ENCODE measurements at places on chromosomes 5 and 9.

- DNase-seq, result no peak
Observed at GRCh38 chr5:18270635-18271338, 636.5 kb downstream of the TAF11L14 start.

DNA sequence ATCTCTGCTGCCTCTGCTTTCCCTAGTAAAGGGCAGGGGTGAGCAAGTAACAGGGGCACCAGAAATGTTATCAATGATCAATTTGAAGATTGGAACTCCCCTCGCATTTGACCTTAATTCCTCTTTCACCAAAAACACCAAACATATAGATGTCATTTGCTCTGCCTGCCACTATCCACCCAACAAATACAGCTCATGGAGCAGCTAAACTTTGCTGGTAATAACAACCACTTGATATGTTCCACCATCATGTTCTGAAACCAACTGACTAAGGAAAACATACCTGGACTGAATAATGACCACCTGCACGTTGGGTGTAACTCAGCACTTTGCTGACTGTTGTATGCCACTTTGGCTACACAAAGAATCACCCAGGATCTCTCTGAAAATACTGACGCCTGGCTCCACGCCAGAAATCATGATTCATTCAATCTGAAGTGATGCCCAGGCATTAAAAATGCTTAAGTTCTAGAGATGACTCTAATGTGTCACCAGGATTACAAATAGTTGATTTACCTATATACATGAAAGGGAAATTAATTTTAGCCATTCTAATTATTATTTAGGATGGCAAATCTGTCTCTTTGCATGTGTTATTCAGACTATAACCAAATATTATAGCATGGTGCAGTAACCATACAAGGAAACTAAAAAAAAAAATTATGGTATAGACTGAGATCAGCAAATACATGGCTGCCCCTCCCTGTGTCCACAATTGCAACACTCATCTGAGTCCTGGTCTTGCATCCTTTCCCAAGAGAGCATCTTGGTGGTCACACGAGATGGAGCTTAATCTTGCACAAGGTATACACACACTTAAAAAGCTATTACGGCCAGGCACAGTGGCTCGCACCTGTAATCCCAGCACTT, 43.1 kb upstream of the TTC39B start:
- no peak for DNase-seq

DNA sequence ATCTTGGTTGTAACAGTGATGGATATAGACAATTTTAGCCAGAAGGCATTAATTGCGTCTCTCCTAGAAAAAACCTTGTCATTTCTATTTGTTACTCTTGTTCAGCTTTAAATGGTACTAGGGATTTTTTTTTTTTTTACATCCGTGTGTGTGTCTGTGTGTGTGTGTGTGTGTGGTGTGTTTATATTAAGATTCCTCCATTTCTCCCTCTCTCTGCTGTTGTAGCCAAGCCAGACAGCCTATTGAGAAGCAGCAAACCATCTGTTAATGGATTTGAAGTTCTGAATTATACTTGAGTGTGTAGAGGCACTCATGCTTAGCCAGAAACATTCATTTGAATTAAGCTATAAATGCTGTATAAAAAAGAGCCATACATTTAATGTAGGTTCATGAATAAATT, 72.3 kb downstream of the SLF1 start:
- no peak for DNase-seq

- no peak for DNase-seq
Observed at GRCh38 chr5:132586063-132586462, 29.3 kb downstream of the RAD50 start.

DNA sequence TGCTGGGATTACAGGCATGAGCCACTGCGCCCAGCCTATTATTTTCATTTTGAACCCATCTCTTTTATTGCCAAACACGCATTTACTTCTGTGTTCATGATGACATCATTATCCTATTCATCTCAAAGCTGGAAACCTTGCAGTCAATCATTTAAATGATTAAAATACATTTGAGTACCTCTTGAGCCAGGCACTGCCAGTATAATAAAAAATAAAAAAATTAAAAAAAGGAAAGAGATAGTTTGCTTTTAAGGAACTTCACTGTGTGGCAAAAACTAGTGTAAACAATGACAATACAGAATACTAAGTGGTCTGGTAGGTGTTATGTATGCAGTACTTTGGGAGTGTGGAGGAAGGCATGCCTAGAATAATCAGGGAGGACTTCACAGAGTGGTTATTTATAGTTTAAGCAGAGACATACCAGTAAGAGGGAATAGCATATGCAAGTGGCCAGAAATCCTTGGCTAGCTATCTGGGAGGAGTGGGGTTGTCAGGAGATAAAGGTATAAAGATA, 8.6 kb downstream of the NSD1 start:
- no peak for DNase-seq

DNA sequence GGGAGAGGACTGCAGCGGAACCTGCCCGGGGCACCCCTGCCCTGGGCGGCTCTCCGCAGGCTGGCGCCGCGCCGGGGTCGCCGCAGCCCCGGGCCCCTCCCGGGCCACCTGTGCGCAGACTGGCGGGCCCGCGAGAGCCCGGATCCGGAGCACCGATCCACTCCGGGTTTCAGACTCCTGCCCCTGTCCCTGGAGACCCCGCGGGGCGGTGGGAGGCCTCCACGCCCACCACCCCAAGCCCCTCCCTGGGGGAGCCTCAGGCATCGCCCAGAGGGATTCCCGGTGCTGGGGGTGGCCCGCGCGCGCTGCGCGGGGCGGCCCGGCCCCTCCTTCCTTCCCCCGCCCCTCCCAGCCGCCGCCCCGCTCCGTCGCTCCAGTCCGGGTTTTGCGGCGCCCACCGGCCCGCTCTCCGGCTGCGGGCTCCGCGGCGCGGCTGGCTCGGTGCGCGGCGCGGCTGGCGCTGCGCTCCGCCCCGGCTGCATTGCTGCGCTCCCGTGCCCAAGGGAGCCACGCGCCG, at the start of gene UNC5A:
Gene UNC5A (plus strand): TSS at position 479 of the 517 bp plus-strand sequence. CDS start 192 bp downstream, outside the sequence.
- DNase-seq, result peak; percentile 49

- DNase-seq, result no peak
Observed at GRCh38 chr5:132302413-132302812, 8.2 kb downstream of the SLC22A4 start.

- no peak for DNase-seq
Observed at GRCh38 chr9:128072144-128073021, 4.4 kb downstream of the SLC25A25 start.

Measured in stimulated activated CD4-positive, alpha-beta T cell treated with anti-CD3 and anti-CD28 coated beads, TNF-alpha, amount 100 ng/mL, for 4 hours (primary cell).